NCI-H226 (cell line): ENCODE measurements at places on chromosomes 11 and 22.
A peak's percentile ranks its signal among the peaks of the same experiment; 100 is the strongest.

- peak; percentile 52 for DNase-seq
Measured at GRCh38 chr11:128886406-128887124, 4.6 kb upstream of the KCNJ5 start.

GRCh38 chr22:46297151-46297812, 612 bp downstream of the GTSE1 start:
- no peak for DNase-seq

DNA sequence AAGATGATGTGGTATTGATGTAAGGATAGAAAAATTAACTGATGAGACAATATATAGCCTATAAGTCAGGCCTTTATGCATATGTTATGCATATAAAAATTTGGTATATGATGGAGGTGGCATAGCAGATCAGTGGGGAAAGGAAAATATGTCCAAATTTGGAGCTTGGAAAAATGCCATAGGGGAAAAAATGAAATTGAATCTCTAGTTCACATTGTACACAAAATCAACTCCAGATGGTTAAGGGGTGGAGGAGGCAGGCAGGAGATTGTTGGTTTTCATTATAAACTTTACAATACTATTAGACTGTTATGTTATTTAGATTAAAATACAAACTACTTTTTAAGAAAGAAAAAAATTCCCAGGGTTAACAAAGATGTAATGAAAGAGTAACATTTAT, 15.1 kb upstream of the CD3E start:
- DNase-seq: no peak

DNA sequence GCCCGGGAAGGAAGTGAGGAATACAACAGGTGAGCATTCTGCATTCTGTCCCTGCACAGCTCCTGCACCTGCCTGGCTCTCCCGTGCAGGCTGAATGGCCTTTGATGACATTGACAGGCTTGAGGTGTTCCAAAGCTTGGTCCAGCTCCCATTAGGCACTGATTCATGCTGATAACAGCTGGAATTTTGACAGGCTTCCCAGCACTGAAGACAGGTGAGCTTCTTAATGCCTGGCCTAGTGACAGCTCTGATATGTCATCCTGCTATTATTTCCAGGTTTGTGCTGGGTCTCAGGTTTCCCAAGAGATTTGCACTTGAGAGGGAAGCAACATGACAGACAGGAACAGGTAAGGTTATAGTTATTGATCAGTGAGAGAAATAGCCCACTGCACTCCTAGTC, 58.0 kb upstream of the MTNR1B start:
- no peak for DNase-seq

DNA sequence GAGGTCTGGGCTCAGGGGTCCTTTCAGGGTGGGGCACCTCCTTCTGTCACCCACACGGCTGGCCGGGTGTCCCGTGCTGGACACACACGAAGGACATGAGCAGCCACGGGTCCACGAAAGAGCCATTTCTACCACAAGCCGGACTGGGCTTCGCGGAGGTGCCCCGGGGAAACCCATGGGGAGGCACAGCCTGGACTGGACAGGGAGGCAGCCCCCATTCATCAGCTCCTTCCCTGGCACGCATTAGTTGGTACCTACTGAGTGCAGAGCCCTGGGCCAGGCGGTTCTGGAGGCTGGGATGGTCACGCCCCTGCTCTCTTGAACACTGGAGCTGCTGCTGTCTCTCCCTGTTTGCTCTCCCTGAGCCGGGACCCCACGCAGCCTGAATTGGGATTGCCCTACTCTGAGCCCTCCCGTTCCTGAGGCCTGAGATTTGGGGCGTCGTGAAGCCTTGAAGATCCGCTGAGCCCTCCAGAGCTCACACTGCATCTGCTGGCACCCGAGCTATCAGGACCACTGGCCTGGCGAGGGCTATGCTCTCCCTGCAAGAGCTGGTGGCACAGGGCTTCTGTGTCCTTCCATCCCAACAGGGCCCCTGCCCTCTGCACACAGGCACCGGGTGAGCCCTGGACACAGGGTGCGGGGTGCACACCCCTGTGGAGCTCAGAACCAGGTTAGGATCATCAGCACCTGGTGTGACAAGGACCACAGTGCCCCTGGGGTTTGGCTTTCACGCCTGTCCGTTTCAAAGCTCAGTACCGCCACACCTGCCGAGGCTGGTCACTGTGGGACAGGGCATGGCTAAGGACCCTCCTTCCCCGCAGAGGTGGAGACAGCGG, 84.6 kb downstream of the MYEOV start:
- DNase-seq: no peak

- no peak for DNase-seq
Measured at GRCh38 chr11:123544631-123545375, 109.6 kb downstream of the SCN3B start.

- DNase-seq: no peak
Measured at GRCh38 chr11:119365071-119365591, 16.4 kb downstream of the USP2 start.

GRCh38 chr11:44578279-44578678, 12.8 kb downstream of the CD82 start:
- no peak for DNase-seq

GRCh38 chr11:92130421-92130831, 94.2 kb upstream of the FAT3 start:
- DNase-seq: peak; percentile 83

DNA sequence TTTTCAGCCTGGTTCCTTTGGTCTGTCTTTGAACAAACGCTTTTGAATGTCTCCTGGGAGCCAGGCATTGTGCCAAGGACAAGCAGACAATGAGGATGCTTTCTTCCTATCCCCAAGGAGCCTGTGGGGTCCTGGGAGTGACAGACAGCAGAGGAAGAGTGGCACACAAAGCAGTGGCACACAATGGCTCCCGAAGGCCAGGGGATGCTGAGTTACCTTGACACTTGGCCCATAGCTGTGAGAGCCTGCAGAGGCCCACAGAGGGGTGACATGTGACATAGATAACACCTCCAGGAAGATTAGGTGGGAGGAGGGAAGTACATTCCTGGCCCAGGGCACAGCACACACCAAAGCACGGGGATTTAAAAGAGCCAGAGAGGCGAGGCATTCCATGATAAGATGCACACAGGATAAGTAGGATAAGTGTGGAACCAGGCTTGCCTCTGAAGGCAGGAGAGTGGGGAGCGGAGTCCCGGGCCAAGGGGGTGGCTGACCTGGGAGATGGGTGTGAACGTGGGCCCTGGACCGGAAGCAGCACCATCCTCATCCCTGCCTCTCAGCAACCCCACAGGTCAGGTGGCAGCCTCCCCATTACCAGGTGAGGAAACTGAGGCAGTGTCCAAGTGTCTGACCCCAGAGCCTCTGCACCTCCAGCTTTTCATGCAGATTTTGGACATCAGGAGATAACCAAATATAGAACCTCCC, 6.3 kb downstream of the UPB1 start:
- no peak for DNase-seq

GRCh38 chr22:38135133-38135706, 24.7 kb upstream of the BAIAP2L2 start:
- peak; percentile 44 for DNase-seq

GRCh38 chr22:35883031-35883620, 145.5 kb downstream of the RBFOX2 start:
- peak; percentile 41 for DNase-seq

DNA sequence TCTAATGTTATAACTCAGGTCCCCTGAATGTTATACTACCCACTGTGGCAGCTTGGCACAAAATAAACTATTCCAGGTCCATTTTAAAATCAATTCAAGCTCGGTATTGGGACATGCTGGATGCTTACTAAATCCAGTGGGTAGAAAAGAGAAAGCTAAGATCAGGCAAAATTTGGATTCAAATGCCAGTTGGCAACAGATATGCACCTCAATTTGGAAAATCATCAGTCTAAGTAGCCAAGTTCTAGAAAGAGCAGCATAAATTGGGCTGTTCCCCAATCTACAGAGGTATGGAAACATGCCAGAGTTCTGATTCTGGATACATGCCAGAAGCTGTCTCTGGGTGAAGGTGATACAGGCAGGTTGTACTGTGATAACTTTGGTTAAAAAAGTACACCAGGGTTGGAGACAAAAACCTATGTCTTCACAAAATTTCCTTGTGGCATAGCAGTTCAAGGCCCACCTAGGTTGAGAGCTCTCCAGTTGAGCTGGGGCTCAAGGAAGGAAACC, 427.8 kb downstream of the LRRC4C start:
- DNase-seq: no peak

GRCh38 chr11:124101737-124102136, 13.5 kb upstream of the VWA5A start:
- DNase-seq: no peak

- DNase-seq: no peak
Measured at GRCh38 chr22:35134637-35135036, 68.7 kb downstream of the ISX start.

DNA sequence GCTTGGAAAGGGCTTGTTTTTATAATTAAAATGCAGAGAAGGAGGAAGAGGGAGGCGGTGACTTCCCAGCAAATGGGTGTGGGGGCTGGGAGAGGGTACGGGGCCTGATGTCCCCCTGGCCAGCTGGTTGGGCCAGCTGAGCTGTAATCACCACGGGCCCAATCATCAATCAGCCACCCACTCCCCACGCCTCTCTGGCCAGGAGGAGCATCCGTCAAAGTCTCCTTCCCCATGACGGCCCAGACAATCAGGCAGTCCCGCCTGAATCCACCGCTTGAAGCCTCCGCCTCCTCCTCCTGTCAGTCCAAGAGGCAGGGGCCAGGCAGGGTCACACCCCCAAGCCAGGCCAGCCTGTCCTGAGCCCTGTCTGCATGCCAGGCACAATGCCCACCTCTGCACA, 13.3 kb upstream of the CABP7 start:
- DNase-seq: no peak

- no peak for DNase-seq
Measured at GRCh38 chr11:73130181-73130580, 11.9 kb downstream of the FCHSD2 start.

- no peak for DNase-seq
Measured at GRCh38 chr11:15641271-15642045, 526.7 kb downstream of the INSC start.

DNA sequence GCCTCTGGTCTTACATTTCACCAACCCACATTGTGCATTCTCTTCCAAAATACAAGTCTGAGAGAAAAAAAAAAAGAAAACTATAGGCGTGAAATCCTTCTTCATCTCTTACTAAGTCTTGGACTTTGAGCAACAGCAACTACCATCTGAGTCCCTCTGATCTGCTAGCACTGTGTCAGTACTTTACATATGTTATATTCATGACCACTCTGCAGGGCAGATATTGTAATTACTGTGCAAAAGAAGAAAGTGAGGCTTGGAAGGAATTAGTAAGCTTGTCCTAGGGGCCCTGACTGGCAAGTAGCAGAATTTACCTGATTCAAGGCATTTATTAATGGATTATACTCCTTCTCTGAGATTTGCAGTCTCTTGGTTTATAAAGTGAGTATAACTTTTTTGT, 52.7 kb upstream of the EED start:
- DNase-seq: no peak

DNA sequence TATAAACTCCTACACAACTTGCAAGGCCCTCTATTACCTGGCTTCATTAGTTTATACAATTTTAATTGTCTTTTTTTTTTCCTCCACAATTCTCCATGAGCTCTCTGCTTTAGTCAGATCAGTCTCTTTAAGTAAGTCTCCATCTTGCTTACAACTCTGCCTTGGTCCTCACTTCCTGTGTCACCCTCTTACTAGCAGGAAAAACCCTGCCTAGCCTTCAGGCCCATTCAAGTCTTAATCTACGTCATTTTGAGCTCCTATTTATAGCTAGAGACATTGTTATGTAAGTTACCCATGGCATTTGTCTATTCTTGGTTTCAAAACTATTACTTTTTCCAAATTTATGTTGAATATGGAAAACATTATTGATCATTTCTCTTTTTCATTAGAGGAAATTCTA, 177.4 kb downstream of the SBF2 start:
- DNase-seq: no peak

DNA sequence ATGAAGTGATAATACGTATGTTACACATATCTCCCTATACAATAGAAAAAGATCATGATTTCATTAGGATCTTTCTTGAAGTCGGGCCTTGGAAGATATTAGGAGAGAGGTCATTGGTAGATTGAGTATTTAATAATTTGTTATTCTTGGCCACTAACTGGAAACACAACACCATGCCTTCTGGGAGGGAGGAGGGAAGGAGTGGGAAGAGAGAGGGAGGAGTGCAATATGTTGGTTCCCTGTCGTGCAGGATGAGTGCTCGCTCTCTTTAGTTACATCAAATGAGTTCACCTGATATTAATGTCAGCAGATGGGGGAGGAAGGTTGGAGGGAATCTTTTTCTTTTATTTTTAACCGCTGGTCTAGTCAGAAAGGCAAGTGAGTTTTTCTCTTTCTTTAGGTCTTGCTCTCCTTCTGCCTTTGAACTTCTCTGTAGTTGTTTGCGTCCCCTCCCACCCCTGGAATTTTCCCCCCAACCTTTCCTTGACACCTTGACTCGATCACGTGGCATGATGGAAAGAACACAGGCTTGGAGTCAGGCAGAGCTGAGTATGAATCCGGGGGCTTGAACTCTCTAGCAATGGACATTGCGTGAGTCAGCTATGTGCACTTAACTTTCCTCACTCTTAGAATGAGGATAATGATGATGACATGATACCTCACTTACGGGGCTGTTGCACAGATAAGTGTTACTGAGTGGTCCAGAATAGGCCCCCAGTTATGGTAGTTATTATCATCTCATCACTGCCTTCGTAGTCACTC, 6.2 kb downstream of the ADAMTS15 start:
- DNase-seq: peak; percentile 56

DNA sequence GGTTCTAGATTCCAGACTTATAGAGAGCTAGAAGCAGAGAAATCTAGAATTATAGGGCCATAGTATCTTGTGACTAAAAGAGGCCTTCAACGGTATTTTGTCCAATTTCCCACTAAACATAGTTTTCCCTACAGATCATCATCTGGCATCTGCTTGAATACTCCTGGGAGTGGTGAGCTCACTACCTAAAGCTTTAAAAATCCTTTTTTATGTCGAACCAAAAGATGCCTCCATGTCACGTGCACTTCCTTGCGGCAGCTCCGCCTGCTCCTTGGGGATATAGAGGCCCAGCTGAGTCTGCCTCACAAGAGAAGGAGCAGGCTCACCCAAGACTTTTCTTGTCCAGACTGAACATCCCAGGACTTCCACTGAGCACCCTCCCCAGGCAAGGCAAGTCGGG, 4.3 kb upstream of the MB start:
- DNase-seq: no peak

- DNase-seq: no peak
Measured at GRCh38 chr11:20963596-20963995, 294.2 kb downstream of the NELL1 start.

- DNase-seq: no peak
Measured at GRCh38 chr11:13446444-13446843, 16.6 kb downstream of the BTBD10 start.

- DNase-seq: peak; percentile 47
Measured at GRCh38 chr11:5123802-5124521, 14.2 kb downstream of the OR52A5 start.
